SHP77 (cell line): ENCODE measurements at places on chromosomes 2 and 18.

GRCh38 chr2:174086708-174087107, 121.5 kb upstream of the SP3 start:
- DNase-seq = no peak

DNA sequence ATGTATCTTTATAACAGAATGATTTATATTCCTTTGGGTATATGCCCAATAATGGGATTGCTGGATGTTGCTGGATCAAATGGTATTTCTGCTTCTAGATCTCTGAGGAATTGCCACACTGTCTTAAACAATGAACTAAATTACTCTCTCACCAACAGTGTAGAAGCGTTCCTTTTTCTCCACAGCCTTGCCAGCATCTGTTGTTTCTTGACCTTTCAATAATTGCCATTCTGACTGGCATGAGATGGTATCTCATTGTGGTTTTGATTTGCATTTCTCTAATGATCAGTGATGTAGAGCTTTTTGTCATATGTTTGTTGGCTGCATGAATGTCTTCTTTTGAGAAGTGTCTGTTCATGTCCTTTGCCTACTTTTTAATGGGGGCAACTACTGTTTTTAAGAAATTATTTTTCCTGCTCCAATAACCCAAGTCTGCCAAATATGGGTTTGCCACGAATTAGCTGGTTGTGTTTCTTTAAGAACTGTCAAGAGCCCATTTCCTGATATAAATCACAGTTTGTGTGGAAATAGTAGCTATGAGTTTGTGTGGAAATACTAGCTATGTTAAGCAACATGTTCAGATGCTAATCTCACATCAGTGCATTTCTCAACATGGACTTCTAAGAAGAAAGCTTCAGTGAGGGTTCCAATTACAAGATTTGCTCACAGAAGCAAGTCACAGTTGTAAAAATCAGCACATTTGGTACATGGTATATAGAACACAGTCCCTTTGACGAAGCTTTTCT, 259.4 kb downstream of the ANAPC1 start:
- no peak for DNase-seq

- no peak for DNase-seq
Observed at GRCh38 chr2:204681412-204681811, 136.1 kb downstream of the PARD3B start.

DNA sequence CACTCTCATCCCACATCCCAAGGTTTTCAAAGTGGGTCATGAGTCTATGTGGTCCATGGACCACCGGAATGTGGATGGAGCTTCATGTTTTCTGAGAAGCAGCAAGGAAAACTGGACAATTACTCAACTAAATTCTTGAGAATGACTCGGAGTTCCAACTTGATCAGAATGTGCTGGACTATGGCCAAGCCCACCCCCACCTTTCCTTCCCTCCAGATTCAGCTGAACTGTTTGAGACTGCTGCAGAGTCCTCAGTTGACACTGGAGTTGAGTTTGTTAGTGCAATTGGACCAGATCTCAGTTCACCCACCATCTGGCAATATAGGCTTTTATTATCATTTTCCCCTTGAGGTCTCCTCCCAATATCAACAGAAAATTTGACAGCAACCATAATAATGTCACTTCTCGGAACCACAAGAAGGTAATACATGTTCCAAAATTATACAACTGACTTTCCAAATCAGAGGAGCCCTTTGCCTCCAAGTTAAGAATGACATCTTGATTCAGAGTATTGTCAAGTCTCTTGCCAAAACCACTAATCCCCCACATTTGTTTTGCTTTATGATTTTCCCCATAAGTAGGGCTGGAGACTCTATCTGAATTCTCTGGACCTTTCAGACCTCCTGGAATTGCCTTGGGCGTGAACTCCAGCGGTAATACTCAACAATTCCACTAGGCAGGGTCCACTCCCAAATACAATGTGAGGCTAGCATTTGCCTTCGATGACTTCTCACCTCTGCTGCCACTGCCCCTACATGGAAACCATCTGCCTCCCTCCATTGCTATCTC, 8.8 kb downstream of the COL4A4 start:
- DNase-seq = no peak

- DNase-seq = no peak
Observed at GRCh38 chr2:20579866-20580265, 71.0 kb downstream of the HS1BP3 start.

DNA sequence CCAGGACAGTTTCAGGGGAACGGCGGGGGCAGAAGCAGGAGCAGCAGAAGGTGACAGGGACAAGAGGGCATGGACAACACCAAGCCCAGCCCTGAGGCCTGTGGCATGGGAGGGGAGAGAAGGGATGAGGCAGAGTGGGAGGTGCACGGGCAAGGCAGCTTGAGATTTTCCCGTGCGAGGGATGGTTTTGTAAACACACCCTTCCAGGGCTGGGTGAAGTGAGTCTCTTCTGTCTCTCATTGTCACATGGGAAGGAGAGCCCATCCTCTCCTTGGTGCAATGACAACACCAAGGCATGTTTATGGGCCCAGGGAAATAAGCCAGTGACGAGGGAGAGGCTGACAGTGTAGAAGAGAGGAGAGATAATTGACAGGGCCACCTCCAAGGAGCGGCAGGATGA, 69.6 kb upstream of the RIOK3 start:
- DNase-seq = no peak

- DNase-seq = no peak
Observed at GRCh38 chr2:64952511-64953482, 36.4 kb upstream of the SLC1A4 start.

- DNase-seq = no peak
Observed at GRCh38 chr2:152485954-152486736, 151.2 kb downstream of the FMNL2 start.

DNA sequence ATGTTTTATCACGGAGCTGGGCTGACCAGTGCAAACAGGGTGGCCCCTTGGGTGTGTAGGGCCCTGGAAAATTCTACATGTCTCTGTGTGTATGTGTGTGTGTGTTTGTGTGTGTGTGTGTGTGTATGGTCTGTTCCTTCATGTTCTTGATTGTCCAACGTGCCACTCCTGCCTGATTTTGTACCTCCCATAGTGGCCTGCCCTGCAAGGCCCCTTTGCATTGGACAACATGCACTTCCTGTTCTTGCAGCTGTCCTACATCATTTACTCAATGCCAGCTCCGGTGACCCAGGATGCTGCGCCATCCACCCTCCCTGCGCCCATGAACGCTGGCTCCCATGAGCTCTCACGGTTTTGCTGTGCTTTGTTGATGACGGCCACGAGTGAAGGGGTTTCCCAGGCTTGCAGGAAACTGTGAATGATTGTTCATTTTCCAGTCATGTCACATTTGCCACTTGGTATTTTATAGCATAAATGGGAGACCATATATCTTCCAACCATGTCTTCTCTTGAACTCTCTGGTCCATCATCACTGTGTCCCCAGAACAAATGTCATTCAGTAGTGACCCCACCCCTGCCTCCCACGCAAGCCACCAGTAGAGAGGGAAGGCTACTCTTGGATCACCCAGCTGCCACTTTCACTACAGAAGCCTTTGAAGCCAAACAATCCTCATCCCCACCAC, 69.7 kb upstream of the NCK2 start:
- DNase-seq = no peak

GRCh38 chr2:47016172-47016913, 100.7 kb upstream of the MCFD2 start:
- DNase-seq = no peak

DNA sequence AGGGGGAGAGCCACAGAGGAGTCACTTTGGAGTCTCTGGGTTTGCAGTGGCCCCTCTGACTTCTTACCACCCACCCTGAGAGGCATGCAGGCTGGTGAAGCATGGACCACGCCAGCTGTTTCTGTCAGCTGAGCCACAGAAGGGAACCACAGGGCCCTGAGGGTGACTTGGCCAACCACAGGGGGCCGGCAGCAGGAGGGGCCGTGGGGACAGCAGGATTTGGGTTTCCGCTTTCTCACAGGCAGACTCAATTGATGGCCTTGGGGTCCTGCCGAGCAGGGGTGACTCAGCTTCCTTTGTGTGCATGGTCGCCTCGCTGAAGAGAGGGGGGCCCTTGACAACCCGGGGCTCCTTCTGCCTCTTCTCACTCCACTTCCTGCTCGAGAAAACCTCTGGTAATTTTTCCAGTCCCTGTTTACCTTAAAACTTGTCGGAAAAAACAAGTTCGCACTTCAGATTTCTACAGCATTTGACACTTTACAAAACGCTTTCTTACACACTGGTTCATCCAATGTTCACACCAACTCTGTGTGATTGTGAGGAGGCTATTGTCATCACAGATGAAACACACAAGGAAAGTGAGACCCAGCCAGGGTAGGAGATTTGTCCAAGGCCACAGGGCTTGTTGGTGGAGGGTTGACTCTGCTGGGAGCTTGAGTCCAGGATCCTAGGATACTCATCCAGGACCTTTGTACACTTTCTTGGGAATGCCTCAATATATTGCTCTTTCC, 311.2 kb downstream of the LPIN1 start:
- no peak for DNase-seq

DNA sequence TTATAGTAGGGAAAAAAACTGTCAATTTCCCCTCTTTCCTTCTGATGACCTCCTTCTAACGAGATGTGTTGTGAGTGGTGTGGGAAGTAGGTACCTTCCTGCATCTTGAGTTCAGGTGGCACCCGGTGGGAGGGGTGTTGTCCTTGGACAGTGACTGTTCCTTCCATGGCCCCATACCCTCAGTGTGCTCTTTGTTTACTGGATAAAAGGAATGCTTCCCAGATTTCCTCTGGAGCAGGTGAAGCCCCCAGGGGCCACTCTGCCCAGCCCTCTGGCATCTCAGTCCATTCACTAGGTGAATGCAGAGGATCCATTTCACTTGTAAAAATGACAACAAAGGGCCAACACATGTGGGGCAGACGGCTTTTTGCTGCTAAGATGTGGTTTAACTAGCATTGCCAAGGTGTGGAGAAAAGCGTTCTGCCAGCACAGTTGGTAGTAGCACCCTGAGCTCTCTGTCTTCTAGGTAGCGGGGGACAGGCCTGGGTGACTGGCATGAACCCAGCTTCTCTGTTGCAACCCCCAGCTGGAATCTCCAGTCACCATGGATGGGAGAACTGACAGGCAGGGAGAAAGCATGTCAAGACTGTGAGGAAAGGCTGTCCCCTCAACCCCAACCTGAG, 6.9 kb downstream of the GDF7 start:
- no peak for DNase-seq

DNA sequence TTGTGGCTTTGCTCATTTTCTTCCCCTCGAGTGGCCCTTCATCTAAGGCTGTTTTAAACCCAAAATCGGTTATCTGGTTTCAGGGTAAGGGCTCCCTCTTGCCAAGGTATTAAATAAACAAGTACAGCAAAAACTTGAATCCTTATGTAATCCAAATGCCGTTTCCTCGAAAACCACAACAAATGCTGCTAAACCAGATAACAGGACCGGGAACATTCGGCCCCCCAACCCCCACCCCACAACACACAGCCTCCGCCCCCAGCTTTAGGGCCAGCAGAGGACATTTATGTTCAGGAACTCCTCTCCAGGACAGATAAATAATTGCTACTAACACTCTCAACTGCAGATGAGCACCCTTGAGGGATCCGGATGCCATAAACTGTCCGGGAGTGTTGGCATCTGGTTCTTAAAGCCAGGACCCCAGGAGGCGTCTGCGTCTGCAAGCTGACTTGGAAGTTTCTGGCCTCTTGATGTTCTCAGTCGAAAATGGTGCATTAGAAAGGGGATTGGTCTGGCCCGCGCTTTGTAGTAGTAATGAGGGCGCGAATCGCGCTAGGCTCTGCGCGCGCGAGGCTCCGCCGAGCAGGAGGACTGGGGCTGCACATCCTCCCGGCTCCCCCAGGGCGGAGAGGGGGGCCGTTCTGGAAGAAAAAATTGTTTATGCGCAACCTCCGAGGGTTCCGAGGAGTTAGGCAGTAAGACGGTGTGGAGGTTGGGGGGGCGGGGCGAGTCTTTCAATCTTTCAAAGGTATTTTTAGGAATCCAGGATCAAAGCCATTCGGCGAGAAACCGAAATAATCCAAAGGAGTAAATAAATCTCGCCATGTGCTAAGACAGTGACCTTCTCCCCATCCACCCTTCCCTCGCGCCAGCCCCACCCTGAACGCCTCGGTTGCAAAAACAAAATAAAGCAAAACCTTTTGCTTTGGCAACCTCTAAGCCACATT, 3.9 kb upstream of the ID2 start:
- DNase-seq = peak; percentile 76

DNA sequence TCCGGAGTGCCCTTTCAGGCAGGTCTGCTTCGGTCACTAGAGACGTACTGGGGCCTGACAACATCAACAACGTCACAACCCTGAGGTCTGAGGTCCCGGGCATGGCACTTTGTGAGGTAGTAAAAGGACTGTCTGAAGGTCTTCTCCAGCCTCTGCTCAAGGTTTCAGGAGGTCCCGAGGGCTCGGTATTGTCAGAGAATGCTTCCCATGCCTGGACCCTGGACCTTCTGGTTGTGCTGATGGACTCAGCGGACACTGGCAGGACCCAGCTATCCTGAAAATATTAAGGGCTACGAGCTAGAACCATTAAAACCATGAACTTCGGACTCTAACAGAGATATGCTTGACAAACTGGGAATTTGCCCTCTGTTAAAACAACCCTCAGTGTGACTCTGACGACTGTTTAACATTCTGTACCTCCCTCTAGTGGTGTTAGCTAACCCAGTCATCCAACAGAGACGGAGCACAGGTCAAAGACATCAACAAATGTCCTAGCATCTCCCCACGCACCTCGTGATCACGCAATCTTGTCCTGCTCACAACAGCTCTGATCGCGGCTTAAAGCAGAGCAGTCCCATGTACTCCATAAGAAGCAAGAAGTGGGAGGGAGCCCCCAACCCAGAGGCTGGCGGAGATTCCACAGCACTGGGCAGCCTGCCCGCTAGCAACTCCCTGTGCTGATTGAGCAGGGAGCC, 96.5 kb downstream of the CCDC93 start:
- no peak for DNase-seq

GRCh38 chr2:241304039-241304670, 11.3 kb downstream of the HDLBP start:
- no peak for DNase-seq

- no peak for DNase-seq
Observed at GRCh38 chr18:49730951-49731391, 82.4 kb downstream of the ACAA2 start.

DNA sequence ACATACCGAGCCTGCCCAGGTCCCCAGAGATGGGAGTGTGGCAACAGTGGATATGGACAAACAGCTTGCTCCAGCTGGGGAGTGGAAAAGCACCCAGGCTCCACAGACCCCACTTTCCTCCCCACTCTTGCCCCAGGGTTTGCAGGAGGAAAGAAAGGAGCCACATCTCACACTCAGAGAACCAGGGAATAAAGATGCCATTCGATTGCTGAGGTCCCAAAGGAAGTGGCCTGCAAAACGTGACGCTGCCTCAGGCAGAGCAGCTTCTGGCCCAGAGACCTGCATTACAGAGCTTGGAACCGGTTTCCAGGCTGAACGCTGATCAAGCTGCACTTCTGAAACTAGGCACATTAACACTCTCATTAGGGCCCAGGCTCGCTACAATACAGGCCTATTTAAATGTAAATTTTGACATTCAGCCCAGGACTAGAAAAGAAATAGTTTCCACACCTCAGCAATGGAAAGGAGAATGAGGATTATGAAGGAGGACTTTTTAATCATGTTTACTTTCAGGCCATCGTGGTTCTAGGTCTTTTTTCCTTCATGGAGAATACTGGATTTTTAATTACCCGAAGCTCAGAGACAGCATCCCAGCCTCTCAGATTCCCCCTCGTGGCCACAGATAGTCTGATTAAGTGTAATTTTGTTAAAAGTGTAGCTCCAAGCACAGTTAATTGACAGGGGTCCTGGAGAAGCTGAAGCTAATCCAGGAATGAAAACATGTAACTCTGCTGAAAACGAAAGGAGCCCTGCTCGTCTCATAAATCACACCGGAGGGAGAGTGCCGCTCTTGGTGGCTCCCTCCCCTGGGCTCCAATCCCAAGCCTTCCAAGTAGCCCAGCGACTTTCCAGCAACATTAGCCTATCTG, 221.3 kb upstream of the RAB6C start:
- no peak for DNase-seq

- no peak for DNase-seq
Observed at GRCh38 chr2:234964631-234965461, 13.0 kb downstream of the SH3BP4 start.
